ENCODE measurements at places on chromosomes 11 and 22.

DNA sequence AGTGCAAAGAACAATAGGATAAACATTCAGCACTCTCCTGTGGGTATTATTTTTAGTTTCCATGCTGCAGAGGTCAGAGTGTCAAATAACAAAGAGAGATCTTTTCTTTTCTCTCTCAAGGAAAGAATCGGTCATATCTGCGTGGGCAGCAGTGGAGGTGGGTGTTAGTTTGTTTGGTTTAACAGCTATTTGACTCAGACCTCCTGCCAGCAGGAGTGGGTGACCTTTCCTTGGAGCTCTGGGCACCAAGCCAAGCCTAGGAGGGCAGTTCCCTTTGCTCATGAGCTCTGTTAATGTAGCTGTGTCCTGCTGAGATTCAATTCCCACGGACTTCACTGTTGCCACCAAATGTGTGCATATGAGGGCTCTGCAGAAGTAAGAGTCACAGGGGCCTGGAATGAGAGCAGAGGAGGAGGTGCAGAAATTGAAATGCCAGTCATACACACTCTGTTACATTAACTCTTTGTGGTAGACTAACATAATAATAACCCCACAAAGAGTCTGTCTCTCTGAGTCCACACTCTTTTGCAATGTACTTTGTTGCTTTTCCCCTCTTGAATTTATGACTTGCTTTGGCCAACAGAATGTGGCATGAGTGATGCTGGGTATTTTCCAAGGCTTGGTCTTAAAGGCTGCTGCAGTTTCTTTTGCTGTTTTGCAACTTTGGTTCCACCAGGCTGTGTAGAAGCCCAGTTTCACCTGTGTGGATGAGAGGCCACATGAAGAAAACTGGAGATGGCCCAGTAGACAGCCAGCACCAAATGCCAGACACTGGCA, 76.0 kb upstream of the GRK3 start:
- DNase-seq, result no peak

- DNase-seq, result no peak
These were observed 674 bp upstream of the BAIAP2L2 start for GRCh38 chr22:38110863-38111852.

DNA sequence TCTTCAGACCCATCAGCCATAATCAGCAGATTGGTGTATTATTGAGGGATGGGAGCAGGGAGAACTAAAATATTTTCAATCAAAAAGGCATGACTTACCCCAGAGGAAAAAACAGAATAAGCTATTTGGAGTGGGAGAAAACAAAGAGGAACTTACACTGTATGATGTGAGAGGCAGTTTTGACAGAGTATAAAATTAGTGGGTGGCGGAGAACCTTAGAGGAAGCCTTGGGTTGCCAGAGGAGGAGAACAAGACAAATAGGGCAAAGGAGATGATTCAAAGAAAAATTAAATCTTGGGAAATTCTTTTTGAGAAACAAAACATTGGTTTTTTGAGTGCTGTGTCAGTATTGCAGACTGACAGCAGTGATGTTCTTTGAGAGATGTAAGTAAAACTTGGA, 285.0 kb downstream of the C11orf87 start:
- DNase-seq, result no peak

GRCh38 chr11:113487622-113488021, 12.4 kb upstream of the DRD2 start:
- DNase-seq, result no peak

- peak; percentile 71 for DNase-seq
These were observed 686 bp downstream of the LMF2 start for GRCh38 chr22:50506611-50507420.

DNA sequence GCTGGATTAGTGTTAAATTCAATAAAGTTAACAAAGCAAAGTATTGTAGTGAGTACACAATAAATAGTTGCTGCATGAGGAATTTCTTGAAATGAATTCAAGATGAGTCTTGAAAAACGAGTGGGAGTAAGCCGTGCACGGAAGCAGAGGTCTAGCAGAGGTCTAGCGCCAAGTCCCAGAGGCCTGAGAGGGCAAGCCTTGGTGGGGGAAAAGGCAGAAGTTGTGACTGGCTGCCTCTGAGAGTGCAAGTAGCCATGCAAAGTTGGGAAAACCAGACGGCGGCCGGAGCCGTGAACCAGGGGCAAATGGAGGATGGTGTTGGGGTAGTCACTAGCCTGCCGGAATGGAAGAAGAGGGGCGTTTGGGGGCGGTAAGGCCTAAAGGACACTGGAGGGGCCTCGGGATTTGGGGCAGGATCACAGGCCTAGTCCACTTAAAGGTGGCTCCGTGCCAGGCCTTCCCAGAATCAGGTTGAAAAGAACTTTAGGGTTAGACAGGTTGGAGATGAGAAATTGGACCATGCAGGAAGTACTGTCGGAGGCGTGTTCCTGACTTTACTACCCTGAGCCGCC, 379 bp upstream of the SLC3A2 start:
- no peak for DNase-seq

GRCh38 chr11:112129656-112130055, 34.2 kb downstream of the IL18 start:
- DNase-seq, result no peak

DNA sequence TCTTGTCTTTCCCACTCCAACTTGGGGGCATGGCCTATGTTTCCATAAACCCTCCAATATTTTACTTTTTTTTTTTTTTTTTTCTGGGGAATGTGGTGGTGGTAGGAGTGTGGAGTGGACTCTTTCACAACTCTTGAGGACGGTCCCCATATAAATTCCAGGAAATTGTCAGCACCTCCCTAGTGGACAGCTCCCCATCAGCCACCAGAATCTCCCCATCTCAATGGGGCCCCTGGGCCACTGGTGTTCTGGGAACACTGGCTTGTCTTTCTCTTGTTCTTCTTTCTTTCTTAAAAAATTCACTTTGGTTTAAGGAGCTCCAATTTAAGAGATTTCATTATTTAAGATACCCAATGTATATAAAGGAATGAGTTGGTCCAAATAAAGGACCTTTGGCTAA, 74.1 kb downstream of the ADM start:
- DNase-seq, result no peak

GRCh38 chr11:85774256-85775101, 36.5 kb downstream of the SYTL2 start:
- no peak for DNase-seq

- no peak for DNase-seq
These were observed 19.1 kb upstream of the BSX start for GRCh38 chr11:123000721-123001120.

DNA sequence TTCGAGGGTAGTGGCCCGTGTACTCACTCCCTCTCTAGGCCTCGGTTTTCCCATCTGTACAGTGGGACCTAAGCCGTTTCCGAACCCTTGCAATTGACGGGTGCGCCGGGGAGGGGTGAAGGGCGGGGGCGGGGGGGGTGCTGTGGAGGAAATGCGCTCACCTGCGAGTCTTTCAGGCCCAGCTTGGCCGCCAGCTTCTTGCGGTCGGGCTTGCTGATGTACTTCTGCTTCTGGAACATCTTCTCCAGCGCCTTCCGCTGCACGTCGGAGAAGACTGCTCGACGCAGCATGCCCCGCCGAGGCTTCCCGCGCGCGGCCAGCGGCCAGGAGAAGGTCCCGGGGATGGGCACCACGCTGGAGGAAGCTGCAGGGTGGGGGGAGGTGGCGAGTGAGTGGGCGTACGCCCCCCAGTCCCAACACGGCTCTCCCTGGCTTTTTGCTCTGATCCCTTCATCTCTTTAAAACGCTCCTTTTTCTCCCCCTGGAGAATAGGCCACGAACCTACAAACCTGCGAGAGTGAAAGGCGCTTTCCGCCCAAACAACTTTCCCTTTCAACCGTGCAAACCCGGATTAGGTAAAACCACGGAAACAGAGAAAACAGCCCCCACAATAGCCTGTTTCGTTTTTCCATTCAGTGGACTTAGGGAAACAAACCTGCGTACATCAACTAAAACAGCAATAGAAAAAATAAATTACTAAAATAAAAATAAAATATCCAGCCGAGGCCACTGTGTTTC, 3.2 kb downstream of the DBX1 start:
- no peak for DNase-seq

GRCh38 chr22:42400811-42401534, 31.2 kb downstream of the NFAM1 start:
- no peak for DNase-seq

GRCh38 chr11:118128721-118129470, 23.7 kb downstream of the SCN4B start:
- no peak for DNase-seq

- DNase-seq, result no peak
These were observed 262.5 kb downstream of the CTTN start for GRCh38 chr11:70660889-70661197.

- DNase-seq, result no peak
These were observed 20.9 kb upstream of the CREB3L1 start for GRCh38 chr11:46256540-46257001.
